Pancreas (tissue), 10 donors: ENCODE measurements at places on chromosomes 2 and 18. TPM values are rescaled to one million over a fixed set of nuclear protein-coding genes. Genes with fewer than 3 reads are reported as not detected.

GULP1 gene
- total RNA-seq, result 19.6 TPM

DNA sequence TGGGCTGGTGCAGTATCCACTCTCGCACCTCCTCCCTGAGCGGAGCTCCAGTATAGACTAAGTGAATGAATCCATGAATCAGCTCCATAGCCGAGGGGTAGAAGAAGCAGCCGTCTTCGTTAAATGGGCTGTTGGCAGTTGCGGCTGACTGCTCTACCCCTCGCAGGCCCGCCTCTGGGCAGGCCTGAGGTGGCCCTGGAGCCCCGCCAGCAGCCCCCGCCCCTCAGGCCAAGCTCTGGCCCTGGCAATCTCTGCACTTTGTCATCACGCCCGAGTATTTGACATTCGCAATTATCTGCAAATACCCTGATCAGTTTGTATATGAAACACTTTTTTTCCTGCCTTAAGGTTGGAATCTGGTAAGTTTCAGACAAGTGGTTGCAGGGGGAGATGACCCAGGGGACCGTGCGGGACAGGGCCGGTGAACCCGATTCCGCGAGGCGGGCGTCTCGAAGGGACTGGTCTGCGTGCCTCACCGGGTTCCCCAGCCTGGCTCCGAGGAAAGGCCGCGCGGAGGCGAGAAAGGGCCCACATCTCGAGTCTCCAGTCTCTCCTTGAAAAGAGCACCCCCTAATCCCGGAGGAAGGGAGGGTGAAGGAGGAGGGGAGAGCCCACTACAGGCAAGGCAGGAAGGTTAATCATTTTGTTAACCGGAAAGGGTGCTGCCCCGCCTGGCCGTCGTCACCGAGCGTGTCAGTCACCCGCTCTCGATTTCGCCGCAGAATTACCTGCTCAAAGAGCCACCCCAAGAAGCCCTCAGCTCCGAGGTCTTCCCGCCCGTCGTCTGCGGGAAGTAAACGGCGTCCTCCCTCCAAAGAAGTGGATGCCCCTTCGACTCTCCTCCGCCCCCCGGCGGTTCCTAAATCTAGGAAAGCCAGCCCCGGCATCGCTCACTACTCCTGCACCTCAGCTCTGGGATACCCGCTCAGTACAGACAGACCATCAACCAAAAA lies 11.1 kb upstream of the SATB2 start:
- H3K27me3 ChIP-seq, result peaks cover 19% of the 10 kb centered on the region
- H3K4me1 ChIP-seq, result no peaks in the 10 kb centered on the region
- no peak overlapping the region for H3K4me3 ChIP-seq
- H3K27ac ChIP-seq, result no peak overlapping the region
- H3K36me3 ChIP-seq, result no peaks in the 10 kb centered on the region

DNA sequence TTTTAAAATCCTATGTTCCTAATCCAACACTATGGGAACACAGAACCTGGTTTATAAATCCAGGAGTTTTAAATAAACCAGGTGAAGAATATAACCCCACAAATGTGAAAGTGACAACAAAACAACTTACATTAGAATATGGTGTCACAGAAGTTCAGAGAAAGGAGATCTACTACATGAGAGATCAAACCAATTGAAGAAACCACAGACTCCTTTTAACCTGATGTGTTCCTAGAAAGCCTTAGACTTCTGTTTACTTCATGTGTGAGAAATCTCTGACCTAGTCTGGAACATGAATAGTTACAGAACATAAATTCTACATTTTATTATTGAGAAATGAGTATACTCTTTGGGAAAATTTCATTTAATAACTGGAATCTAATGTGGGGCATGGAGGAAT lies 165.3 kb downstream of the FTCDNL1 start:
- no peak overlapping the region for H3K4me3 ChIP-seq
- no peaks in the 10 kb centered on the region for H3K36me3 ChIP-seq
- H3K4me1 ChIP-seq, result no peaks in the 10 kb centered on the region
- no peaks in the 10 kb centered on the region for H3K27me3 ChIP-seq

GRCh38 chr2:46816151-46816845 lies 99.3 kb downstream of the MCFD2 start:
- no peak overlapping the region for H3K27ac ChIP-seq
- no peaks in the 10 kb centered on the region for H3K4me1 ChIP-seq
- DNase-seq, result no peak

GRCh38 chr2:178223806-178224205 lies 29.5 kb downstream of the OSBPL6 start:
- H3K4me1 ChIP-seq, result no peaks in the 10 kb centered on the region
- no peak overlapping the region for H3K4me3 ChIP-seq
- DNase-seq, result no peak
- no peaks in the 10 kb centered on the region for H3K27me3 ChIP-seq
- no peak overlapping the region for H3K27ac ChIP-seq
- H3K36me3 ChIP-seq, result no peaks in the 10 kb centered on the region

POTEI gene
- total RNA-seq, result 0.09 TPM

- no peak overlapping the region for H3K27ac ChIP-seq
- H3K4me1 ChIP-seq, result no peaks in the 10 kb centered on the region
- DNase-seq, result peak; percentile 27
- H3K4me3 ChIP-seq, result no peak overlapping the region
Observed at GRCh38 chr2:23502096-23502495, 117.1 kb downstream of the KLHL29 start.

- no peak overlapping the region for H3K27ac ChIP-seq
- no peaks in the 10 kb centered on the region for H3K36me3 ChIP-seq
- no peaks in the 10 kb centered on the region for H3K4me1 ChIP-seq
- DNase-seq, result no peak
- no peaks in the 10 kb centered on the region for H3K27me3 ChIP-seq
Observed at GRCh38 chr2:133859578-133859977, 291.3 kb upstream of the NCKAP5 start.

CHST10 gene
- 1.7 TPM for total RNA-seq

- DNase-seq, result no peak
- no peak overlapping the region for H3K4me3 ChIP-seq
- H3K27ac ChIP-seq, result no peak overlapping the region
- H3K36me3 ChIP-seq, result no peaks in the 10 kb centered on the region
- H3K4me1 ChIP-seq, result no peaks in the 10 kb centered on the region
- H3K27me3 ChIP-seq, result no peaks in the 10 kb centered on the region
Observed at GRCh38 chr2:85905187-85905666, 16.4 kb upstream of the ST3GAL5 start.

DNA sequence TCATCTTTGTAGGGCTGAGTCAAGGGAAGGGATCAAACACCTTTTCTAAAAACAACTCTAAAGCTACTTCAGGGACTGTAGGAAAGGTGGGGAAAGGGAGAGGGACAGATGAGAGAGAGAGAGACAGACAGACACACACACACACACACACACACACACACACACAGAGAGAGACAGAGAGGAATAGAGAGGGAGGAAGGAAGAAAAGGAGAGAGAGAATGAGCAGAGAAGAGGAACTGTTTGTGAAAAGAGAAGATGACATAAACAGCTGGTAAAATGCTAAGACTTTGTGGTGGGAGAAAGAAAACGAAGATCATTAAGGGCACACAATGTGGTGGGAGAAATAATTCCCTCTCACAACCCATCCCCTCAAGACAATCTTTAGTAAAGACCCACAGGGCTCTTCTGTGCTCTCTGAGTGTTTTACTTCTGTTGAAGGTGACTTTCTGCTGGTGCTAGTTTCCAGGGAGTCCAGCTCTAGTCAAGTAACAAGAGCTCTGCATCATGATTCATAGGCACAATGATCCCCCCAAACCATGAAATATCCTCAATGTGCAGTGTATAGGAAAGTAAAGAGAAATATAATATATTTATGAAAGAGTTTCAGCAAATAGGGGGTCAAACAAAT lies 77.2 kb upstream of the STK17B start:
- no peak for DNase-seq
- no peaks in the 10 kb centered on the region for H3K36me3 ChIP-seq
- peaks cover 3% of the 10 kb centered on the region for H3K4me1 ChIP-seq
- no peak overlapping the region for H3K27ac ChIP-seq

DNA sequence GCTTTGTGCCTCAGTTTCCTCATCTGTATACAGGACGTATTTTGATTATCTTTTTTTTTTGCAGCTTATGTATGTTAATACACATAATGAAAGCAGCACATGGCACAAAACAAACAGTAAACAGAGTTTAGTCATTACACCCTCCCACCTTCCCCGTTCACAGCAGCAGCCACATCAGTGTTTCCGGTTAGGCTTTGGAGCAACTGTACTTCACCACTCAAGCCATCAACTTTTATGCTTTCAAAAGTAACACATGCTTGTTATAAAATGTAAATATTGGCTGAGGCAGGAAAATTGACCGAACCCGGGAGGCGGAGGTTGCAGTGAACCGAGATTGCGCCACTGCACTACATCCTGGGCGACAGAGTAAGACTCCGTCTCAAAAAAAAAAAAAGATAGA lies 117.3 kb downstream of the MTCL1 start:
- H3K27ac ChIP-seq, result no peak overlapping the region
- no peaks in the 10 kb centered on the region for H3K36me3 ChIP-seq
- no peaks in the 10 kb centered on the region for H3K27me3 ChIP-seq
- DNase-seq, result no peak
- H3K4me1 ChIP-seq, result no peaks in the 10 kb centered on the region

GRCh38 chr2:135163306-135163705 lies 111.2 kb downstream of the RAB3GAP1 start:
- DNase-seq, result no peak
- no peaks in the 10 kb centered on the region for H3K27me3 ChIP-seq
- H3K4me1 ChIP-seq, result peaks cover 21% of the 10 kb centered on the region
- H3K4me3 ChIP-seq, result no peak overlapping the region

WDR75 gene
- 13.5 TPM for total RNA-seq

- DNase-seq, result no peak
- H3K27ac ChIP-seq, result no peak overlapping the region
Observed at GRCh38 chr2:123993728-123994323, 31.3 kb upstream of the CNTNAP5 start.

DNA sequence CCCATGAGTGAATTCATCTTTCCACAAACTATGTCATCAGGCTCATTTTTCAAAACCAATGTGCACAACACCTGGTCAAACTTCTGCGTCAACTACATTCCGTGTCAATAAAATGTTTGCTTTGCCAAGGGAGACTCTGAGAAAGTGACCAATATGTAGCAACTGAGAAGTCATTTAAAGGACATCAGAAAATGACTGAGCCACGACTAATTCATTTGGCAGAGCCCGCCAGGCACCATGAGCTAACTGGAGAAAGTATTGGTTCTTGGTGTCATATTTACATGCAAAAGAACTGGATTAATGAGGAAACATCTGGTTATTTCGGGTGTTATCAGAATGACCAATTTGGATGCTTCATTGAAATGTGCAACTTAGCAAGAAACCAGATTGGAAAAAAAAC lies 7.2 kb downstream of the RND3 start:
- DNase-seq, result no peak
- H3K27ac ChIP-seq, result no peak overlapping the region
- no peaks in the 10 kb centered on the region for H3K27me3 ChIP-seq
- H3K4me1 ChIP-seq, result peaks cover 28% of the 10 kb centered on the region
- H3K36me3 ChIP-seq, result no peaks in the 10 kb centered on the region
- H3K4me3 ChIP-seq, result no peak overlapping the region

CYTIP gene
- total RNA-seq, result 4.5 TPM

GRCh38 chr18:79588636-79589481 lies 90.7 kb upstream of the CTDP1 start:
- H3K4me1 ChIP-seq, result no peaks in the 10 kb centered on the region
- H3K36me3 ChIP-seq, result no peaks in the 10 kb centered on the region
- no peak overlapping the region for H3K4me3 ChIP-seq
- no peaks in the 10 kb centered on the region for H3K27me3 ChIP-seq
- H3K27ac ChIP-seq, result no peak overlapping the region

- H3K27me3 ChIP-seq, result no peaks in the 10 kb centered on the region
- no peak overlapping the region for H3K4me3 ChIP-seq
- no peak for DNase-seq
Observed at GRCh38 chr18:27778441-27778840, 398.5 kb downstream of the CDH2 start.

DNA sequence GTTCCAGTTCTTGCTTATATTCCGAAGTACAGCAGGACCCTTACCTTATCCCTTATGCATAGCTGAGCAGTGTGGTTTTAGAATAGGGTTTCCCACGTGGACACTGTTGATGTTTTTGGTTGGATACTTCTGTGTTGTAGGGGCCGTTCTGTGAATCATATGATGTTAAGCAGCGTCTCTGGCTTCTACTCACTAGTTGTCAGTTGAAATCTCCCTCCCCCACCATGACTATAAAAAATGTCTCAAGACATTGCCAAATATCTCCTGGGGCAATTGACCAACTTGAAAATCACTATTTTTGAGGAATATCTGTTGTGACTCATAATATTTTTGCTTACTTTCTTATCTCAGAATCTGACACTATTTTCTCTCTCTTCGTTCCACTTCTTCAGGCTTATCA lies 713.7 kb downstream of the TSN start:
- H3K36me3 ChIP-seq, result no peaks in the 10 kb centered on the region
- H3K27me3 ChIP-seq, result no peaks in the 10 kb centered on the region
- no peaks in the 10 kb centered on the region for H3K4me1 ChIP-seq
- no peak for DNase-seq
- no peak overlapping the region for H3K4me3 ChIP-seq

SERPINB12 gene
- total RNA-seq, result not detected

- no peak overlapping the region for H3K27ac ChIP-seq
- no peaks in the 10 kb centered on the region for H3K27me3 ChIP-seq
- no peak overlapping the region for H3K4me3 ChIP-seq
- no peak for DNase-seq
Observed at GRCh38 chr2:174925046-174925784, 80.0 kb downstream of the CHN1 start.
